Stimulated activated CD8-positive, alpha-beta memory T cell treated with anti-CD3 and anti-CD28 coated beads, Interleukin-4, amount 100 ng/mL, for 1 hour (primary cell): ENCODE measurements at places on chromosomes 12 and 14.

- DNase-seq, result no peak
Observed at GRCh38 chr12:122793685-122794106, 19.3 kb downstream of the CCDC62 start.

DNA sequence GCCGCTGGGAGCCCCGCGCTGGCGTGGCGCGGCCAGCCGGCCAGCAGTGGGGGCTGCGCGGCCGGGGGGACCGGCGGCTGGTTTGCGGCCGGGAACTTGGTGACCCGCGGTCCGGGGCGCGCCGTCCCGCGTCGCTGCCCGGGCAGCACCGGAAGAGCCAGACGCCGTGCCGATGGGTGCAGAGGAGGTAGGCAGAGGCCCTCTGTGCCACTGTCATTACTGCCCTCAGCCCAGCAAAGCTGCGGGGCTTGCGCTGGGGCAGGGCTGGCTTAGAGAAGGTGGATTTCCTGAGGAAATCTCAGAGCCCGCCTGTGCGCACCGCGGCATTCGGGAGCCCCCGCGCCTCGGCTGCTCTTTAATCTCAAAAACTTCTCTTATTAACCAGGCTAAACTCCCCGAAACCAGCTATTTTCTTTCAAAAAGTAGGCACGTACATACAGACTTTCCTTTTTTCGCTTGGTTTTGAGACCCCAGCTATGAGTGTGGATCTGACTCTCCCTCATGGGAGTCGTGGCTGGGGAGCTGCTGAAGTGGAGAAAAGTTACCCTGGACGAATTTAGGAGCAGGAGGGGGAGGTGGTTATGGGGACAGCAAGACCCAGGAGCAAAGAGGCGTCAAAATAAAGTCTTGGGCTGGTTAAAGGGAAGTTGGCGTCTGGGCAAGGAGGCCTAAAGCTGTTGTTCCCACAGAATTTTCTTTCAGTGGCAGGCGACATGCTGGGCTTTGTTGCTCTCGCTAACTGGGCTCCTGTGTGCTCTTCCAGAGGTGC, 802 bp downstream of the SUSD6 start:
- no peak for DNase-seq

DNA sequence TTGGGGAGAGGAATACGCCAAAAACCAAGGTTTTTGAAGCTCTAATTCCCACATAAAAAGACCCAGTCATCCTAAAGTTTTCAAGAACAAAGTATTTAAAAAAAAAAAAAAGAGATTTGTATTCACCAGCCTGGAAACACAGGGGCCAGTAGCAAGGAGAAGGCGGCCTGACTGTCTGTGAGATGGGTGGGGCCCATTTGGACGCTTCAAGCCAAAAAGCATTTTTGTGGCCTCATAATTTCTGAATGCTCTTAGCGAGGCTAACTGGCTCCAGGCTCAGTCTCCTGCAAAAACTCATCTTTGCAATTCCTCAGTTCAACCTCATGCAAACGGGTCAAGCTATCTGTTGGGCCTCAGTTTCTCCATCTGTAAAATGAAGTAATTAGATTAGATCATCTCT, 514.1 kb downstream of the MED13L start:
- DNase-seq, result no peak

DNA sequence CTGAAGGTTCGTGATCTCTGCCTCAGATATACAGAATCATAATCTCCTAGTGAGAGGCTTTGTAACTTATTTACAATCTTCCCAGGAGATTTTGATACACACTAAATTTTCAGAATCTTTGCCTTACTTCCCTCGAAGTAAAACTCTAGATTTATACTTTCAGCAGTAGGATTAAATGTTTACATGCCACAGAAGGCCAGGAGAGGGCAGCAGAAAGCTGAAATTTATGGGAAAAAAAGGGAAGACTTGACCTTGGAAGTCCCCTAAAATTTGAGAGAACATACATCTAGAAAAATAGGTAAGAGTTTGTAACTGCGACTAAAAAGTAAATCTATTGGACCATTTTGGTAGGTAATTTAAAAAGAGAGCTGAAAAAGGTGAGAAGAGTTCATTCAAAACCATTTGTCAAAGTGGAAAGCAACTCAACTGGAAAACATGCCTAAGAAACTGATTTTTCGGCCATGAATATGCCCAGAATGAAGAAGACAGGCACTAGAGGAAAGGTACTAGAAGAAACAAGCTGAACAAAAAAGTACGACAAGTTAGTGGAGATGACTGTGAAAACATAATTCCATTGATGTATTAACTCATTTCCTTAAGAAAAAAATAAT, 242.0 kb upstream of the MDGA2 start:
- no peak for DNase-seq

DNA sequence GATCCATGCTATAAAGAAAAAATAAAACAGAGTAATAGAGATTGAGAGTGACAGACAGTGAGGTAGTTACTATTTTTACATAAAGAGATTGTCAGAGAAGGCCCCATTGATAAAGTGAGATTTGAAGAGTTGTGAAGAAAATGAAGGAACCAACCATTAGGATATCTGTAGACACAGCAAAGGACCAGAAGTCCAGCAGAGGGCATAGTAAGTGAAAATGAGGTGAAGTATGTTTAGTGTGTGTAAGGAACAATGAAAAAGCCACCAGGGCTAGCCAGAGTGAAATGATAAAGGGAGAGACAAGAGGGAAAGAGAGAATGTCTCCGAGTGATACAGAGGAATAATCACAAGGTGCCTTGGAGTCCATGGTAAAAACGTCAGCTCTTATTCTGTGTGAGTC, 411.0 kb downstream of the NELL2 start:
- DNase-seq, result no peak

DNA sequence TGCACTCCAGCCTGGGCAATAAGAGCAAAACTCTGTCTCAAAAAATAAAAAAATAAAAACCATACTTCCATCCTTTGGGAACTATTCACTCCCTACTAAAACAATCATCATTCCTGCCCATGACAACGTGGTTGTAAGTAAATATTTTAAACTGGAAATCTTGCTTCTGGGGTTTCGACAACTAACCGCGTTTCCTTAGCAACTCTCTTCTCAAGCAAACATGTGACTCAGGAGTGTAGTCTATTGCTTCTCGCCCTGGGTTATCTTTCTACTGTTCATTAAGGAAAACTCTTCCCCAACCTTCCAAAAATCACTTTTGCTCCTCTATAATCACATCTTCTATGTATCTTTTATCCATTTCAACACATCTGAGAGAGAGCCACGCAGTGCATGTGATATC, 21.8 kb downstream of the APPL2 start:
- DNase-seq, result no peak

- no peak for DNase-seq
Observed at GRCh38 chr12:71276541-71276940, 118.7 kb upstream of the TSPAN8 start.

GRCh38 chr14:102985665-102986064, 63.2 kb downstream of the AMN start:
- DNase-seq, result no peak

- DNase-seq, result no peak
Observed at GRCh38 chr12:114735011-114735410, 51.0 kb upstream of the TBX3 start.

- no peak for DNase-seq
Observed at GRCh38 chr12:45775465-45775864, 46.0 kb downstream of the ARID2 start.

DNA sequence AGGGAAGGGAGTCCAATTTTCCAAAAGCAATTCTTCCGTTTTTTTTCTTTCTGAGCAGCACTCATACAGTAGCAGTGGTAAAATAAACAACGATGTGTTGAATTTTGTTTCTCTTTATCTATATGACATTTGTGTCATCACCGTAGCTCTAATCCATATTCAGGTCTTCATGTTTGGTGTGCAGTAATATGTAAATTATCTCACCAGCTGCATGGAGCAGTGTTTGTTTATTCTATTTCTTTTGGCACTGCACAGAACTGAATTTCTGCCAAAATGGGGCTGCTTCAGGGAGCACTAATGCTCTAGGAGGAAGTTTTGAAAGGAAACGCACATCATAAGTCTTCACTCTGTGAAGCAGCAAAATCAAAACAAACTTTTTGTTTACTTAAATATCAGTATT, 130.0 kb upstream of the NPAS3 start:
- DNase-seq, result no peak

GRCh38 chr14:56899829-56900228, 89.5 kb upstream of the OTX2 start:
- no peak for DNase-seq

- DNase-seq, result no peak
Observed at GRCh38 chr12:76329159-76329558, 19.1 kb downstream of the BBS10 start.

DNA sequence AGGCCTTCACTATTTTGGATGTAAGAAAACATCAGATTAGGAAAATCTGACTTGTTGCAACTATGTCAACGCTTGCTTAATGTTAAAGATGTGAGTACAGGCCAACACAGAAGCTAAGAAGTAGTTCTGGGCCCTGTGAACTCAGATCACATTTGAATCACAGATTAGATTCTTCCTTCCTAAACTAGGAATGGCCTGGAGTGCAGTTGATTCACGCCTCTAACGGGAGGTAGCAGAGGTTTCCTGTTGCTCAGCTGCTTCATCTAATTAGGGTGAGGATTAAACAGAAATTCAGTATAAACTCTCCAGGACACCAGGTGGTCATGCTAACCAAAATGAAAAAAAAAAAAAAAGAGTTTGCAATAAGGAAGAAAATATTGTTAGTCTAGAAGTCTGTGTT, 314.3 kb downstream of the TRHDE start:
- DNase-seq, result no peak

DNA sequence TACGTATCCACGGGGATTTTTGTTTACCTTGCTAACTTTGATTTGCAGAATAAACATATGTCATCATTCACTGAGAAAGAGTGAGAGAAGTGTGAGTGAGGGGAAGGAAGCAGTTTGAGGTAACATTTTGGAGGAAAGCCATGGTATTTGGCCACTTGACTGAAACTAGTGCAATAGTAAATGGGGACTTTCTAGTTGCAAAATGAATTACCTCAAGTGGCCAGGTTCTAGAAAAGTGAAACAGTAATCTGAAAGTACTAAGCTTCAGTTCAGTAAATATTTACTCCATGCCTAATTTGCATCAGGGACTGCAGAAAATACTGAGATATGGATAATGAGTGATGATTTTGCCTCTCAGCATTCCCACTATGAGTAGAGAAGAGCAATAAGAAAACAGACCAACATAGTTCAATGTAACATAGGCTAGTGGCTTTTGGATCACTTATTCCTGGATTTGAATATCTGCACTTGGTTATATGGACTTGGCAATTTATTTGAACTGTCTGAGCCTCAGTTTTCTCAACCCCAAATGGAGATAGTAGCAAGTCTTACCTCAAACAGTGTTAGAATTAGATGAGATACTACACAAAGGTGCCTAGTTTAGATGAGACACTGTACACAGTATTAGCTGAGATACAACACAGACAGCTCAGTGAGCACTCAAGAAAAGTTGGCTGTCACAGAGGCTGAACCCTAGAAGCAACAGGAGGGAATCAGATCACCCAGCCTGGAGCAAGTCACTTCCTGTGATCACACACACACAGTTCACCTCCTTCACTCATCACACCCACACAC, 439.1 kb downstream of the NPAS3 start:
- no peak for DNase-seq

GRCh38 chr12:50425589-50426258, 25.0 kb downstream of the LARP4 start:
- DNase-seq, result no peak

DNA sequence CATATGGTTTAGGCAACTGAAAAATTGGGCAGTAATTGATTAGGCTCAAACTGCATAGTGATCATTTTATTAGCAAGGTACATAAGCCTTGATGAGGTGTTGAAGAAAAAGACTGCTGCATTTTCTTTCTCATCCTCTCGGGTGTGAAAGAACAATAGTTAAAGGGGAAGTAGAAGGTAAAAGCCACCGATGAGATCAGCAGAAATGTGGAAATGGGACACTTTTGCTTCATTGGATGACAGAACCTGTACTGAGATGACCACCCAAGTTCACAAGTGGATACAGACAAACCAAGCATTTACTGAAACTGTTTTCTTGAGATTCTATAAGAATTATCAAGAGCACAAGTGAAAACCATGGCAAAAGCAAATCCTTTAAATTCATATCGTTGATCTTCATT, 184.0 kb downstream of the TMX1 start:
- DNase-seq, result no peak

- no peak for DNase-seq
Observed at GRCh38 chr14:20841096-20841495, 38.5 kb upstream of the RNASE1 start.

- no peak for DNase-seq
Observed at GRCh38 chr12:13004986-13005385, 4.9 kb upstream of the HEBP1 start.

GRCh38 chr12:42660968-42661937, 71.7 kb upstream of the PRICKLE1 start:
- no peak for DNase-seq

- DNase-seq, result no peak
Observed at GRCh38 chr14:102029956-102030355, 56.9 kb downstream of the HSP90AA1 start.

- DNase-seq, result no peak
Observed at GRCh38 chr12:112851024-112851777, 55.6 kb upstream of the OAS1 start.

GRCh38 chr14:82029038-82029437, 495.4 kb upstream of the SEL1L start:
- DNase-seq, result no peak

- DNase-seq, result no peak
Observed at GRCh38 chr12:121224591-121224990, 14.7 kb downstream of the P2RX4 start.

- DNase-seq, result no peak
Observed at GRCh38 chr12:11863988-11864387, 206.8 kb upstream of the BCL2L14 start.

DNA sequence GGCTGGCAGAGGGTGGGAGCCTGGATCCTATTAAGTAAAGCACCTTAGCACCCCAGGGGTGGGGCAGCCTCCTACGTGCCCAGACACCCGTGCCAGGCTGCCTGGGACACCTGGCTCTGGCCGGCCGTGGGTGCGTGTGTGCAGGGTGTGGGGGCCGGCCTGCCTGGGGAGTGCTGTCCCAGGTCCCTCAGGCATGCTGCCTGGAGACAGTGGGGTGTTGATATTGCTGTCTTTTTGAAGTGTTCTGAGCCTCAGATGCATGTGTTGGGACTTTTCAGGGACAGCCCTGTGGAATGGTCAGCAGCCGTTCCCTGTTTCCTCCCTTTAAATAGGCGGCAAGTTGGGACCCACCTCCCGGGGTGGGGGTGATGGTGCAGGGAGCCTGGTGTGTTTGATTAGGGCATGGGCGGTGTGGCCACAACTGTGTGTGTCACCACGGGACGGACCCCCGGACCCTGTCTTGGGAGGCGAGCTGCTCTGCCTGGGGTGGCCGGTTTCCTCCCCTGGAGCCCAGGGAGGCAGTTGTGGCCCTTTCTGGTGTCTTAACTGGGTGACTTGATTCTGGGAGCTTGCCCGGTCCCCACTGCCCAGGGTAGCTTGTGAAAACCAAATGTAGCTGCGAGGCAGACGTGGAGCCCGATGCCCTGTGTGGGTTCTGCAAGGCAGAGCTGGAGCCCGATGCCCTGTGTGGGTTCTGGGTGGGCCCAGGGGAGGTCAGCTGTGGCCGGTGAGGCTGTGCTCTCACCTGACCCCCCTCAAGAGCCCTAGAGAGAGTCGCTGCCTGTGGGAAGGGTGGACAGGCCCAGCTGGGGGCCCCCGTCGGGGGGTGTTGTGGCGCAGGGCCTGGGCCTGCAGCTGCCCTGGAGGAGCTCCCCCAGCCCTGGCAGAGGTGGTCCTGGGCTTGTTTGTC, 8.2 kb downstream of the ULK1 start:
- DNase-seq, result no peak
